Choroid plexus epithelial cell (primary cell): ENCODE measurements at places on chromosomes 11 and 22.
A peak's percentile ranks its signal among the peaks of the same experiment; 100 is the strongest.

- DNase-seq: no peak
Measured at GRCh38 chr11:66076561-66076960, 6.5 kb downstream of the PACS1 start.

GRCh38 chr22:29837741-29838598 lies at the start of gene ASCC2:
Gene ASCC2 (minus strand): TSS chr22:29838274. CDS start chr22:29832325, 5,949 bp downstream.
- DNase-seq: peak; percentile 96

DNA sequence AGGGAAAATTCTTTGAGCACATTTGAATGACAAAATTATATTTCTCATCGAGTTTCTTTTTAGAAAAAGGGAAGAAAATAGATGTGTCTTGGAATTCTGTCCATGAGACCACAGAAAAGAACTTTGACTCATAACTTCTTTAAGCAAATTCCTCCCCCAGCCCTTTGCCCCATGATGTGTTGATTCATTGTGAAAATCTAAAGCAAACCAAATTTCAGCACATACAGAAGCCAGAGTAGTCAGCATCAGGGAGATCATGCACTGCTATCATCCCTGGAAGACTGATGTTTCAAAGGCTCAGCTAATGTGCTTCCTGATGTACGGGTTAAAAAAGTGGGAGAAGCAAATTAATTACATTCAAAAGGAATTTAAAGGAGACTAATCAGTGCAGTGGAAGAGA lies 159.7 kb downstream of the FAT3 start:
- DNase-seq: peak; percentile 75

DNA sequence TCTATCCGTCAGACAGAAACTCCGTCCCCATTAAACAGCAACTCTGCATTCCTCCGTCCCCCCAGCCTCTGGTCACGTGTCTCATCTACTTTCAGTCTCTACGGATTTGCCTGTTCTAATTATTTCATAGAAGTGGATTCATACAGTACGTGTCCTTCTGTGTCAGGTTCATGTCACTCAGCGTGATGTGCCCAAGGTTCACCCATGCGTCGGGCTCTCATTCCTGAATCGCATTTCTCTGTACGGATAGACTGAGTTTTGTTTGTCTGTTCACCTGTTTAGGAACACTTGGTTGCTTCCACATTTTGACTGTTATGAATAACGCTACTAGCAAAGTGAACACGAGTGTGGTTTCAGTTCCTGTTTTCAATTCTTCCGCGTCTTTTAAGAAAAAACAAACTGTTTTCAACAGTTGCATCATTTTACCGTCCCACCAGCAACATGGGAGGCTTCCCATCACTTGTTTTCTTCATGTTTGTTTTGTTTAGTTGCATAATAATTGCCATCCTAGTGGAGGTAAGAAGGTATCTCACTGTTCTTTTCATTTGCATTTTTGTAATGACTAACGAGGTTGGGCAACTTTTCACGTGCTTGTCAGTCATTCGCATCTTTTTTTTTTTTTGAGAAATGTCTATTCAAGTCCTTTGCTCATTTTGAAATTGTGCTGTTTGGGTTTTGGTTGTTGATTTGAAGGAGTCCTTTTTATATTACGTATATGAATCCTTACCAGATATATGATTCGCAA lies 8.9 kb upstream of the NLRP6 start:
- peak; percentile 26 for DNase-seq

GRCh38 chr11:12066056-12066798 lies 44.2 kb upstream of the MICAL2 start:
- DNase-seq: peak; percentile 79

DNA sequence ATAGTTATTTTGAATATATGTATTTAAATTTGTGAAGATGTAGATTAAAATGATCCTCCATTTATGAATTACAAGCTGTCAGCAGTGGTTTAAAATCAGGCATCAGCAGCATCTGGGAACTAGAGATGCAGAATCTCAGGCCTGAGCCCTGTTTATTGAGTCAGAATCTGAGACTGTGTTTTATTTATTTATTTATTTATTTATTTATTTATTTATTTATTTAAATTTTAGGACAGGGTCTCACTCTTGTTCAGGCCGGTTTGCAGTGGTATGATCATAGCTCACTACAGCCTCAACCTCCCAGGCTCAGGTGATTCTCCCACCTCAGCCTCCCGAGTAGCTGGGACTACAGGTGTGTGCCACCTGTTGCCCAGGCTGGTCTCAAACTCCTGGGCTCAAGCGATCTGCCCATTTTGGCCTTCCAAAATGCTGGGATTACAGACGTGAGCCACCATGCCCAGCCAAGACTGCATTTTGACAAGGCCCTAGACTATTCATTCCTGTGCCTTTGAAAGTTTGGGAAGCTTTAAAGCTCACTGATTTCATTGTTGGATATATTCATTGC lies 70.7 kb downstream of the PPP6R3 start:
- DNase-seq: no peak

GRCh38 chr11:89279176-89279575 lies 101.5 kb downstream of the TYR start:
- DNase-seq: no peak

GRCh38 chr11:102071497-102072472 lies 24.5 kb downstream of the CFAP300 start:
- DNase-seq: no peak

GRCh38 chr11:3046190-3046589 lies 11.0 kb downstream of the CARS1 start:
- no peak for DNase-seq

- DNase-seq: no peak
Measured at GRCh38 chr11:17558025-17558780, 11.1 kb downstream of the OTOG start.

GRCh38 chr22:20952544-20953341 lies 14.3 kb upstream of the AIFM3 start:
- no peak for DNase-seq

DNA sequence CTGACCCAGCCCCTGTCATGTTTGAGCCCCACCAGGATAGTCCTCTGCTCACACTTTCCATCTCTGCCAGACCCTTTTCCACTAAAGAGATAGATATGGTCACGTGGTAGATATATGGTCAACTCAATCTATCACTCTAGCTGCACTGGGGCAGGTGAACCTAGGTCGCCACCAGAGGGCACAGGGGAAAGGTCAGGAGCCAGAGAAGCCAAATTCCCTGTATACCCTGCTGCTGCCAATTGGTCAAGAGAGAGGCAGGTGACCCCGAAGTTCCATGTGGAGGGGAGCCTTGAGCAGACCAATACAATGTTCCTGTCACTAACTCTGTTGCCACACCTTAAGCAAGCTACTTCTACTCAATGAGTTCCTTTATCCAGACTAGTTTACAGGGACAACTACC lies 101.1 kb upstream of the GALNT18 start:
- no peak for DNase-seq

- DNase-seq: peak; percentile 79
Measured at GRCh38 chr11:106959800-106960199, 58.5 kb downstream of the GUCY1A2 start.

- no peak for DNase-seq
Measured at GRCh38 chr11:67267188-67268080, 1.2 kb downstream of the GRK2 start.

GRCh38 chr22:17777005-17777716 lies 2.9 kb upstream of the BID start:
- DNase-seq: no peak

DNA sequence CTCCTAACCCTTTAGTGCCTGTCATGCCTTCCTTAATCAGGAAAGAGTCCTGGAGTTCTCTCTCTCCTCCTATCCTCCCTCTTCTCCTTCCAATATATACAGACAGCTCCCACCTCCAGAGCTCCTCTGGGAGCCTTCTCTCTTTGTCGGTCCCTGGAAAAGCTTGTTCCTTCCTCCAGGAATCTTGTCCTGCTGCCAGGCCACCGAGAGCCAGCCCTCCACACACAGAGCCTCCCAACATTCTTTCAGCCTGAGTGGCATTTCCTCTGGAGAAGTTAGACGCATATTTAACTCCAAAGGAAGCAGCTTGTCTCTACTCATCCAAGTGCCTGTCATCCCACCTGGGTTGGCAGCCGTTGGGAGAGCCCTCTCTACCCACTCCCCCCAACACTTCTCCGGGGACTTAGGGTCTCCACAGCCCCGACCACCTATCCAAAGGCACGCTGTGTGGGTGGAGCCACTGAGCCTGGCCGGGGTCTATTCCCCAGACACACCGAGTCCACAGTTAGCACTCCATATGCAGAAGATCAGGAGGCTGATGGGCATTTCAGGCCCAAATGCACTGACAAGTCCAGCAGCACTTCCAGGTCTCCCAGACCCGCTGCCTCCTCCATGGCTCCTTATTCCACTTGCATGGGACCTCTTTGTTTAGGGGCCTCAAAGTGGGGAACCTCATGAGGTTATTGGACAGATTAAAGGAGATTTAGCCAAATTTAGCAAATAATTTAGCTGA lies 31.1 kb downstream of the DKK3 start:
- DNase-seq: peak; percentile 66

DNA sequence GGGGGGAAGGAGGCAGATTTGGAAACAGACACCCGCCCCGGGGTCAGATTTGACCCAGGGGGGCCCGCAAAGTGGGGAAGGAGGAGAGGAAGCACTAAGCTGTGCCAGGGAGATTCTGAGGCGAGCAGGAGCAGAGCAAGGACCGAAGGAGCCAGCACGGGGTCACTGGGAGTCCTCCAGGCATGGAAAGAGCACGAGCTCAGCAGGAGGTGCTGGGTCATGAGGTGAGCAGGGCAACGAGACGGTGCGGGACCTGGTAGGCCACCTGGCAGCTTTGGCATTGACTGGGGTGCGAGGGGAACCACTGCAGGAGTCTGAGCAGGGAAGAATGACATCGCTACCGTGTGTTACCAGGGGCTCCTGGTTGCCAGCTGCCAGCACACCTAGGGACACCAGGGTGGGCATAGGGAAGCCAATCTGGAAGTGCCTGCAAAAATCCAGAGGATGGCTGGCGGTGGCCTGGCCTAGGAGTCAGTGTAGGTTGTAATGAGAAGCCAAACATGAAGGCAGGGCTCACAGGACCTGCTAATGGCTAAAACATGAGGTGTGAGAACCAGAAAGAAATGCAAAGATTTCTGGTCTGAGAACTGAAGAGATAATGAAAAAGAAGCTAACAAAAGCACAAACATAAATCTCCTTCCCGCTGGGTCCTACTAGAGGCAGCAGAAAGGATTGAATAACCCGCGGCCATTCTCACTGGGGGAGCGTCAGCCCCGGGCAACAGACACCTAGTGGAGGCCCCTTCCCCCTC lies 63.5 kb downstream of the MICAL3 start:
- DNase-seq: no peak

DNA sequence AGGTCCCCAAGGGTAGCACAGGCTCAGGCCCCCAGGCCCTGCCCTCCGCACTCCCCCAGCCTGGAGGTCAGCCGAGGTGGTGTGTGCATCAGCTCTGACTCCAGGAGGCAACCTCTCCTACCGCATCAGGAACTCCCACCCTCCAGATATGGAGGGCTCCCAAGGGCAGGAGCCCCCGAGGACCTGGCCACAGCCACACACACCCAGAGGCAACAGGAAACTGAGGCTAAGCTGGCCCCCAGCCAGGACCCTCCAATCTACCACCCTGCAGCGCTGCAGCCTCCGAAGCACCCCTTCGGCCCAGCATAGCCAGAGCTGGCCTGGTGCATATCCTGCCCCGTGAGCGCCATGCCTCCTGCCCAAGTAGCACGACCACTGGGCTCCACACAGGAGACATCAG lies 104.0 kb downstream of the MED15 start:
- no peak for DNase-seq

- no peak for DNase-seq
Measured at GRCh38 chr22:16968218-16968595, 39.8 kb downstream of the GAB4 start.

- DNase-seq: peak; percentile 45
Measured at GRCh38 chr11:134207538-134208239, 16.1 kb downstream of the NCAPD3 start.
